ENCODE measurements at places on chromosomes 5 and 9.

DNA sequence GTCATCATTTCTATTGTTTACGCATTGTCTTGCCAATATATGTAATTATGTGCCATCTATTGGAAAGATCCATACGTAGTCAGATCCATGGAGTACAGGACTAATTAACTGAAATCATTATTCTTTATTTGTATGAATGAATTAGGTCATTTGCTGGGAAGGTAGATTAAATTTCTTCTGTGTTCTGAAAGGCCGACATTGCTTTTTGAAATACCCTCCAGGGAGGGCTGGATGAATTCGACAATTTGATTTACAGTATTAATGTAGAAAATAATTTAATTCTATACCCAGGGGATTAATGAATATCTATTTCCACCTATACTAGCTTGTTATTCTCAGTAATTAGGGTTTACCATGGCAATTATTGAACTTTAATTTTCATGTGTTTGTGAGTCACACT lies 117.6 kb downstream of the CHSY3 start:
- DNase-seq = no peak

- peak; percentile 72 for DNase-seq
Observed at GRCh38 chr5:83199126-83199525, 121.8 kb downstream of the XRCC4 start.

DNA sequence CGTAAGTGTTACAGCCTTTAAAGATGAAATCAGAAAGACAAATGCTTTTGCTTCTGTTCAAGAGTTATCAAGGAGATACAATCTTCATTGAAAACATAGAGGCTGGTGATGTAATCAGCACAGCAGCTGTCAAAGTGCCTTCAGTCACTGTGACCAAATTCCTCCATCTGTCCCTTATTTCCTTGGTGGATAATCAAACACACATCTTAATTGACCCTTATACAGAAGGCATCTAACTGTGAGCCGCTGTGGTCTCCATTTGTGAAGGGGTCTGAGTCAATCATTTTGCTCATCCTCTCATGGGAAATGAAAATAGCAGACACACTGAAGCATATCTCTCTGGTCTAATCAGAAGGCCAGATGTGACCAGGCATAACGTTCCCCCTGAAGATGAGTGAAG lies 130.1 kb upstream of the TLR4 start:
- no peak for DNase-seq

DNA sequence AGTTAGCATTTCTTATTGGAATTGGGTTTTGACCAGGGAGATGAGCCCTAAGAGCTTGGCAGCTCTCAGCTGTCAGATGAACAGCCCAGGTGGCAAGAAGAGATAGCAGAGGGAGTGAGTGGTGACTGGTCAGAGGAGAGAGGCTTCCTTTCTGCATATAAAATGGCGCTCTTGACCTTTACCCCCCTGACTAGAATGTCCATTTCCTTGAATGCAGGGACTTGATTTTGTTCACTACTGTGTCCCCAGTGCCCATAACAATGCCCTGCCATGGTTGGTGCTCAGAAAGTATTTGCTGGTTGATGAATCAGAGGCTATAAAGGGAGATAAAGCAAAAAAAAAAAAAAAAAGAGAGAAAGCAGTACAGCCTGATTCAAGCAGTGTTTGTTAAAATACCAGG lies 7.2 kb downstream of the CHMP5 start:
- DNase-seq = no peak

GRCh38 chr9:120473608-120474007 lies 106.4 kb downstream of the CDK5RAP2 start:
- no peak for DNase-seq

GRCh38 chr9:94065535-94065961 lies 18.7 kb upstream of the PTPDC1 start:
- DNase-seq = peak; percentile 85

DNA sequence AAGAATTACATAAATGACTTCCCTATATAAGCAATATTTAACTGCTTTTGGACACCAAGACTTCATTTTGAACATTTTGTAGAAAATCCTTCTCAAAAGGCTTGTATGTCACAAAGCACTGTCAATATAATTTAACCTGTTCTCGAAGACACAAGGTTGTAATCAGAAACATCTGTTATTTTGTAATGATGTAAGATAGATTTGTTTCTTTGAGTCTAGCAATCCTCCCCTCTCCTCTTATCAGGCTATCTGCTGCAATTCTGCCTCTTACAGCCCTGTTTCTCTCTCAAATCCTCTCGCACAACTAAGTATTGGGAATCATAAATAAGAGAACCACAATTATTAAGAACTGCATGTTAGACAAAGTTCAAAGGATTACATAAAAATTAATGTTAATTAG lies 18.6 kb upstream of the TARS1 start:
- no peak for DNase-seq

DNA sequence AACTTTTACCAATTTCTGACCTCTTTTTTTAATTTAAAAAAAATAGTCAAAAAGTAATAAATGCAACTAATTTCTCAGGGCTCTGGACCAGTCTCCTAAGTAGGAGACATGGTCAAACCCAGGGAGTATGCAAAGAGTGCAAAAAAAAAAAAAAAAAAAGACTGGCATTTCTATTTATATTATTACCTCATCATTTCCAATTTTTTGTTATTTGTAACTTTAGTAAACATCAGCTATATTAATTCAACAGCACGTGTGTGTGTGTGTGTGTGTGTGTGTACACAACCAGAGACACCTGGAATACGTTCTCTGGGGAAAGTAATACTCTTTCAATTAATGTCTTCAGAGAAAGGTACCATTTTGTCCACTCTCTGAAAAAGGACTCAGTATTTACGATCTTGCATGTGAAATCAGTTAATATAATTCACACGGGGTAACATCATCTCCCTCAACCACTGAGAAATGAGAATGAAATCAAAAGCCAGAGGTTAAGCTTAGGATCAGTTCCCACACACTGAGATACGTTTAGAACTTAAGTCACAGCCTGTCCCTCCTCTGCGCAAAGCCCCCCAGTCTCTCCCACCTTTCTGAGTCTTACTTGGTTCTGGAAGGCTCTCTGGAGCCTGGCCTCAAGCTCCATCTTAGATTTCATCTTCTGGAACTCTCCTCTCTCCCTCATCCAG lies 21.9 kb downstream of the ZNF608 start:
- DNase-seq = no peak

All from tongue (tissue), 3 donors.